ENCODE measurements at places on chromosomes 12 and 14. TPM values are rescaled to one million over a fixed set of nuclear protein-coding genes. Genes with fewer than 3 reads are reported as not detected.

DNA sequence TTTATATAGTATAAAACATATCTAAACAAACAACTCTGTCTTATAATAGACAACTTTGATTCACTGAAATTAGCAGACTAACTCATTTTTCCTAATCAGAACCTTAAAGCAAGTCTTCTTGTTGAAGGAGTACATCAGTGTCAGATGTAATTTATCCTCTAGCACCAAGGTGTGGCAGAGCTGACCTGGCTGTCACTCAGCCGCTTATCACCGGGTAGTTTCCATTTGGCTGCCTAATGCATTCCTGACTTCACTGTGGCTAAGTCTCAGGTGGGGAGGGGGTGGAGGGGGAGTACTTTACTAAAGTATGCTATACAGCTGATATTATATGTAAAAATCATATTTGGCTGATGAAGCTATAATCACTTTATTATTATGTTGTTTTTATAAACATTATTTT lies 339.9 kb upstream of the RGS6 start:
- no peak for DNase-seq

DNA sequence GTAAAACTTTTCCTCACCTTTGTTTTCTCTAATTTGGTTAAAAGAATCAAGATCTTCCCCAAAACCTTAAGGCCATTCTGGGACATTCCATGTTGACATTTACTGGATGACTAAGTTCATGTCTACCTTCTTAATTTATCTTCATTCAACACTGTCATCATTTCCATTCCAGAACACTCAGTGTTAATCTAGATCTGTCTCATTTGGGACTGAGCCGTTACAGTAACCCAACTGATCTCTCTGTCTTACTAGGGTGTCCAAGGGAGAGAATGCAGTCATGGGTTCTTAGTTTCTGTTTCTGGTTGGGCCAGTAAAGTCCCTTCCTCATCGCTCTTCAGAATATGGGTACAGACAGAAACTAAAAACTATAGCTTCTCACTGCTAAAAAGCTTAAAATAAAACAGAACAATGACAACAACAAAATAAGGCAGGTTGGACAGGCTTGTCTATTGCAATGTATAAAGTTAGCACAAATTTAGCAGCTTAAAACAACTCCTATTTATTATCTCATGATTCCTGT lies 144.8 kb downstream of the ASCL1 start:
- no peak for DNase-seq

AHNAK2 gene
- total RNA-seq, result 15.7 TPM

DNA sequence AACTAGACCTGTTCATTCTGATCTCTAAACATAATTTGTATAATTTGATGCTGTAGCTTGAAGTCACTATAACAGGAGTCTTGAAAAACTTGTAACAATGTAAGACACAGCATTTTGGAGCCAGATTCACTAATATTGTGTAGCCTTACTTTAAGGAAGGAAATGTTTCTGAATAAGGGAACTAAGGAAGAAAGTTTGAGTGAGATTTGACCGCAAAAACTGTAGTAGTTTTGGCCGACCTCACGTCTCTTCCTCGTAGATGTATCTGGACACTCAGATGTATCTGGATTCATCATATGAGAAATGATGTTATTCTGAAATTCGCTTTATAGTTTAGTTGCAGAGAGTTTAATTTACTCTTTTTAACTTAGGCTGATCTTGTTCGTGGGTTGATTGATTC lies 13.9 kb upstream of the DNAH10 start:
- DNase-seq, result no peak

DNA sequence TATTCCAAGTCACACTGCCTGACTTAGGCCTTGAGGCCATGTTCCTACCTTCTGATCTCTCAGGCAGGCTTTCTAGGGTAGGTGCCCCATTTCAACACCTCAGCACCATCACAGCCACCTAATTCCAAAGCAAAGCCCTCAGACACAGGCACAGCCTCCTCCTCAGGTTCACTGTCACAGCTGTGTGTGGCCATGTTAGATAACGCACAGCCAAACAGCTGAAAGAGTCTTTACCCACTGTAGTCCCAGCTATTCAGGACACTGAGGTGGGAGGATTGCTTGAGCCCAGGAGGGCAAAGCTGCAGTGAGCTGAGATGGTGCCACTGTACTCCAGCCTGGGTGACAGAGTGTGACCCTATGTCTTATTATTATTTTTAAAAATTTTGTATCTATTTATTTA lies 7.3 kb upstream of the TMEM229B start:
- DNase-seq, result no peak

- no peak for DNase-seq
These were observed 89.4 kb downstream of the ATP23 start for GRCh38 chr12:58030566-58031279.

- DNase-seq, result no peak
These were observed 74.7 kb downstream of the NIN start for GRCh38 chr14:50756300-50756699.

GRCh38 chr12:82805812-82806497 lies 119.2 kb downstream of the TMTC2 start:
- DNase-seq, result no peak

GRCh38 chr14:60658909-60659585 lies 9.8 kb upstream of the SIX1 start:
- no peak for DNase-seq

- no peak for DNase-seq
These were observed 132.8 kb upstream of the BTG1 start for GRCh38 chr12:92278378-92278828.

DNA sequence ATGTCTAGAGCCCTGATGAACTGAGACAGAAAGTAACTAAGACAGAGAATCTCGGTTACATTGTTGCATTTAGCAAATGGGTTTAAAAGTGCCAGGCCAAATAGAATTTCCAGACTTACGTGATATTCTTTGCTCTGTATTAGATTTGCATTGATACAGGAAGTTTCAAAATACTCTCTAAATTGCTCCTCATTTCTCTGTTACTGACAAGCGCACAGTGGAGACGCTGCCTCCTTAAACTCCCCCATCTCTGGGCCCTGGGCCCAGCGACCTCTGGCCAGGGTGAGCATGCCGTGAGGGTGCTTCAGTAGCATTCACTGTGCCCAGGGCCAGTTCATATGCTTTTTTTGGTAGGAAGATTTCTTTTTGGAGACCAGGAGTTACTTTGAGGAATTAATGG lies 22.9 kb upstream of the EVL start:
- no peak for DNase-seq

GRCh38 chr12:55718624-55719275 lies 1.4 kb upstream of the RDH5 start:
- no peak for DNase-seq

ARMH4 gene
- 3.4 TPM for total RNA-seq

DNA sequence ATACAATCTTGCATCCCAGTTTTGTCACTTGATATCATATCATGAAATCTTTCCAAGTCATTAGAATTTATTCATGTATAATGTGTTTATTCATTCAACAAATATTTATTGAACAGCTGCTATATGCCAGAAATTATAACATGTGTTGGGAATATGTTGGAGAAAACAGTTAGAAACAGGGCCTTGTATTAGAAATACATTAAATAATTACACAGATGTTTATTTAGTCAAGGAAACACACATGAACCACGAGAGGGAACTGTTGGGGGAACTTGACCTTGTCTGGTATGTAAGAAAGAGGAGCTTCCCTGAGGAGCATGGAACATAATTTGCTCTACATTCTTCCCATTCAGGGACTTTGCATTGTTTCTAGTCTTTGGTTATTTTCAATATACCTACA lies 191.7 kb upstream of the FRMD6 start:
- no peak for DNase-seq

DNA sequence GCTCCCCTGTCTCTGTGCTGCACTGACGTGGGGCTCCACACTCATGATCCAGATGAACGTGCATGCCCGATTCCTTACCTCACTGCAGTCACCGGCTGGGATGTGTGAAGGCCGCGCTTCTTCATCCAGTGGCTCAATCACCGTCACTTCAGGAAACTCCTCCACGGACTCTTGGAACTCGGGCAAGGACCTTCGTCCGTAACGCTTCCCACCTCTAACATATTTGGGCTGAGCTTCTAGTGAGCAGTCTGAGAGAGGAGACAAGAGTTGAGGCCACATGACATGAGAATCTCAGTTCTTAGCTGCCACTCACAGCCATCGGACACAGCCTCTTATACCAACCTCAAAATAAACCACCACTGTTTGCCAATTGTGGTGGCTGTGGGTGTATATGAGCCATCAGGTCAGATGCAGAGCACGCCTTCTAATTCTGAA lies 38.3 kb downstream of the NIN start:
- DNase-seq, result no peak
